ENCODE measurements at places on chromosomes 3 and 15.

DNA sequence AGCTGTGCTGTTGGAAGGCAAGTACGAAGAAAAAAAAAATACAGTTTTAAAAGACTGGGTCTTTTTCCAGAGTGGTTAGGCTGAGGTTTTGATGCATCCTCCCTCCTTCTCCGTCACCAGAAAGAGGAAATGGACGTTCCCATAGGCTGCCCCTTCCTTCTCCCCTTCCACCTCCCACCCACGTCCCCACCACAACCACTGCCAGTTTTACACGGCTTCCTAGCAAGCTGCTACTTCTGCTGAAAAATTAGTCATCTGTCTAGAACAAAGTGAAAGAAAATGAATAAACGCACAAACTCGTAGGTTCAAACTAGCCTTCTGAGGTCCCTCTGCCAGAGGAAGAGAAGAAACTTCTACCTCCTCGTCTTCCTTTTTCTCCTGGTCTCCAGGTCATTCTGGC, 71.6 kb upstream of the RPL35A start:
- no peak for DNase-seq

DNA sequence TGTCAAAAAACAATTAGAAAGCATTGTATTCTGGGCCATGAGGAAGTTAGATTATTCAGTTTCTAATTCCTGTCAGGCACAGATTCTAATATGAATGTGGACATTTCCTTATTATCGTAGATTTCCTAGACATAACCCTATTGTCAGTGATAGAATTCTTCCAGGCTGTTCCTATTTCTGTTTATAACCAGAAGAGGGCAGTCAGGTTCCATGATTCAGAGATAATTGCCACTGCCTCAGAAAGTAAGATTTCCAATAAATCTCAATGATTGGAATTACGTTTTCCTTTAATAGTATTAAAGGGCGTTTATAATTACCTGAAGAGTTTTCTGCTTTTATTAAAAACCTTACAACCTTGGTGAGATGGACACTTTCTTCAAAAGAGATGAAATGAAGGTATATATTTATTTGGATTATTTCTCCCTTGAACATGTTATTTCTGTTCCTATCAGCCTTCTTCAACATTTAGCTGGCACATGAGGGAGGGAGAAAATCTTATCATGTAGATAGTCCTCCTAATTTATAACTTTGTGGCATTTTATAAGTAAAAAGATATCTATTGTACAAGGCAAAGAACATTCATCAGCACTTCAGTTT, 439.2 kb downstream of the MCTP2 start:
- DNase-seq = no peak

DNA sequence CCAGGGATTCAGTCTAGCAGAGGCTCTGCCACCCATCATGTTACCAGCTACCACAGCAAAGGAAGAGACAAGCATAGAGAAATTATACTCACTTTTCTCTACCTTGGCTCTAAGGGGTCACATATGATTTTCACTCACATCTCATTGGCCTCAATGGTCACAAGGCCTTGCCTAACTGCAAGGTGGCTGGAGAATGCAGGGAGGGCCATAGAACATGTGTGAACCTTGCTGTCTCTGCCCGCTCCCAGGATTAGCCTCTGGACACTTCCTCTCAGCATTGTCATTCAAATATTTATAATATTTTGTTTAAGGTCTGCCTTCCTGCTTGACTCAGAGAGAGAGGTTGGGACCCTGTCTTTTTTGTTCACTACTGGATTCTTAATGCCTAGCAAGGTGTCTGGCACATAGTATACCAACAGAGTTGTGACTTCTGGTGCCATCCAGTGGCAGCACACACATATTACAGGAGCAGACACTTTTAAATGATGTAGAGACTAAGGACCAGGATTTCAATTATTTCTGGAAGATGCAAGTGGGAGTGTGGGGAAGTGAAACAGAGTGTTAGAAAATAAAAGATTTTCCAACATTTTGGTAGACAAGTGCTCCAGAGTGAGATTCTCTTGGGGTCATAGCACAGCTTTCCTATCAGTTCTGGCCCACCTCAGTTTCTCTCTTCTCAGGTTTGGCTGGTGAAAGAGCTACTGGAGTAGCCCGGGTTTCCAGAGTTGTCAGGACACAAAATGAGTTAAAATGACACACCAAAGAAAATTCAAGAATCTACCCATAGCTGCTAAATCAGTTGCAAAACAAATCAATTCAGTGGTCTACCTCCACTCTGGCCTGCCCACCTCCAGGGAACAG, 119.0 kb upstream of the RASGRP1 start:
- DNase-seq = peak; percentile 8

- DNase-seq = no peak
These were observed 152.7 kb downstream of the CD47 start for GRCh38 chr3:107938143-107938542.

GRCh38 chr3:32432711-32433530, 41.3 kb downstream of the CMTM7 start:
- no peak for DNase-seq

- DNase-seq = no peak
These were observed 26.9 kb downstream of the MKRN2OS start for GRCh38 chr3:12518261-12519028.

- DNase-seq = no peak
These were observed 31.7 kb downstream of the CADPS start for GRCh38 chr3:62843508-62843907.

GRCh38 chr3:53899750-53900149, 8.1 kb upstream of the SELENOK start:
- DNase-seq = no peak

DNA sequence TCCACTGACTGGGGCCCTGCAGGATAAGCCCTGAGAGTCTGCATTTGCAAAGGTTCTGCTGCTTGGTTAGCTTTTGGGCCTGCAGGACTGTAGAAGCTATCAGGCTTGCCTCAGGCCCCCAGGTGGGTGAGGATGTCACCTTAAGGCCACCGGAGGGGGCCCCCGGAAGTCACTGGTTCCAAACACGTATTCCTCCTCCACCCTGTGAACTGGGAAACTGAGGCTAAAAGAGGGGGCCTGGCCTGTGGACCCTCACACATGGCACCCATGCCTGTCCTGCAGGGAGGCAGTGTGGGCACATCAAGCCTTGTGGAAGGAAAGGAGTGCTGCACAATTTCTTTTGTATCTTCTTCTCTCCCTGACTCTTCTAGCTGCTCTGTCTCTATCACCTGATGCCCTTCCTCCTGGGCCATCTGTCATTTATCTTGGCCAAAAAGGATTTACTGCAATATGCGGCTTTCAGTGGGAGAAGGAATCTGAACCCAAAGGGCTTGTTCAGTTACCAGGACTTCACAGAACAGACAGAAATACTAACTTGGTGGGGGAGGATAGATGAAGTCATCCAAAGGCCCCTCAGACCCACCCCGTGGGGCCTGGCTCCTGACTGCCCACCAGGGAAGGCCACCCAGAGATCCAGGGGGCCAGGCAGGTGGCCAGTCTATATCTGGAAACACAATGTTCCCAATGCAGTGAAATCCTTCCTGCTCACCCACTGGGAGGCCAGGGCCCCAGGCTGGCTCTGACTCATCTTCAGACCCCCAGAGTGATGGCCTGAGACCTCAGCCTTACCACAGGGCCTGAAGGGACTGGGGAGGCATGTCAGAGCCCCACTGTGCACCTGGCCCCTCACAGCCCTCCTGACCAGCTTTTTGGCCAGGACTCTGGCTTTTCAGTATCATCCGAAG, 18.3 kb downstream of the UBAP1L start:
- no peak for DNase-seq

- DNase-seq = no peak
These were observed 361.3 kb downstream of the ULK4 start for GRCh38 chr3:41600616-41601015.

DNA sequence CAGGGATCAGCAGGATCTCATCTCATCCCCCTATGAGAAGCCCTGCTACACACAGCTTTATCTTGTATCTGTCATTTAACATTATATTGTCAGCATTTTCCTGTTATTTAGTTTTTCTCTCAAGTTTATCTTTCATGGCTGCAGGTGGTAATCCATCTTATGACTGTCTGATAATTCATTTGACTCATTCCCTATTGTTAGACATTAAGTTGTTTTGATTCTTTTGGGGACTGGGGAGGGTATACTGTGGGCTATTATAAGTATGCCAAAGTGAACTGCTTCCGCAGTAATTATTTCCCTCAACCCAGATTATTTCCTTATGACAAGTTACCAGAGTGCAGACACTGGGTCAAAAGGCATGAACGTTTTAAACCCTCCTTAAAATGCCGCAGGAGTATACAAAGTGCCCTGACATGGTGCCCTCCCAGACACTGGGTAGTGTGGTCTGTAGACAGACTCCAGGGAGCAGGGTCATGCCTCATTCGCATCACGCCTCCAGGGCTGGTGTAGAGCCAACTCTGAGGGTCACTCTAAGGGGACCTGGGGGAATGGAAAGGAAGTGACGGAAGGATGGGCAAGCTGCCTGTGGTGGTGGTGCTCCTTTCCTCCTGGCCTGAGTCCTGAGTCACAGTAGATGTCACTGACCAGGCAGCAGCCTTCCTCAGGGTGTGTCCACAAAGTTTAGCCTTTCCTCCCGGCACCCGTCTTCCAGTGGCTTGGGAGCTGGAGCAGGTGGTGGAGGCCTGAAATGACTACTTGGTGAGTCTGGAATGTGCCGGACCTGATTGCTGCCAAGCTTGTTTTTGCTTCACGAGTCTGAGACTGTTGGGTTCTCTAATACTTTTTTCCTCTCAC, 11.6 kb downstream of the GPR160 start:
- DNase-seq = no peak

GRCh38 chr15:33398555-33398954, 87.8 kb downstream of the RYR3 start:
- no peak for DNase-seq

DNA sequence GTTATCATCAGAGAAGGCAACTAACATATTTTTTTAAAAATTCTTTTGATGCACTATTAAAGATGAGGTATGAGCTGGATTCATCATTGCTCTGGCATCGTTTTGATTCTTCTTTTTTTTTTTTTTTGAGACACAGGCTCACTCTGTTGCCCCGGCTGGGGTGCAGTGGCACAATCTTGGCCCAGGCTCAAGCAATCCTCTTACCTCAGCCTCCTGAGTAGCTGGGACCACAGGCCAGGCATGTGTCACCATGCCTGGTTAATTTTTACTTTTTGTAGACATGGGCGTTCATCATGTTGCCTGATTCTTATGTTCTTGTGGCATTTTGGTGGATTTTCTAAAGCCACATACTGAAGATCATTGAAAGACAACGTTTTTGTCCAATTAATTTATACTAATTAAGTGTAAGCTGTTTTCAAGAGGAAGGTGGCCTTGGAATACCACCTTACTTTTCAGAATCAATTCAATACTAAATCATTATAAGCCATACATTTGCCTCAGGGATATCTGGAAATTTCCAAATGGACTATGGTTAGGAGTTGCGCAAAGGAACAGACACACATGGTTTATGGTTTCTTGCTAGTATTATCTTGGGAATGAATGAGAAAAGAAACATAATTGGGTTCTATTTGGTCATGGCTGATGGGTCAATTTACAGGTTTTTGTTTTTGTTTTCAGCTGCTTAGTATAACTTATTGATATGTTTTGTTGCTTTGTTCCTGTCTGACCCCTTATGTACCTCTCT, 22.8 kb downstream of the SLC28A2 start:
- DNase-seq = no peak

DNA sequence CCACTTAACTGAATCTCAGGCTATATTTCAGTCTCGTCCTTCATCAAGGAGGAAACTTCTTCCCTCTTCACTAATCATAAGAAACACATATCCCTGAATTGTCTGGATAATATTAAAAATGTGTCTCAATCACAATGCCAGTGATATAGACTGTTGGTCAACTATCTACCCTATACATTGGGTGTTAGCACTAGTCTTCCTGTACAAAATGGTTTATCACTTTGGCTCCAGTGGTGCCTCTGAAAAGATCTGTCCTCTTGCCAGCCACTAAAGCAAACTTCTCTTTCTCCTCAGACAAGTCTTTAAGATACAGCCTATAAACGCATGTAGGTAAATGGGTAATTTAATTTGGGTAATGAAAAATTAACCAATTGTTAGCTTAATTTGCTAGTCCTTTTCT, 156.6 kb downstream of the MECOM start:
- no peak for DNase-seq

- no peak for DNase-seq
These were observed 134.4 kb downstream of the TMCO5A start for GRCh38 chr15:38068626-38069391.

DNA sequence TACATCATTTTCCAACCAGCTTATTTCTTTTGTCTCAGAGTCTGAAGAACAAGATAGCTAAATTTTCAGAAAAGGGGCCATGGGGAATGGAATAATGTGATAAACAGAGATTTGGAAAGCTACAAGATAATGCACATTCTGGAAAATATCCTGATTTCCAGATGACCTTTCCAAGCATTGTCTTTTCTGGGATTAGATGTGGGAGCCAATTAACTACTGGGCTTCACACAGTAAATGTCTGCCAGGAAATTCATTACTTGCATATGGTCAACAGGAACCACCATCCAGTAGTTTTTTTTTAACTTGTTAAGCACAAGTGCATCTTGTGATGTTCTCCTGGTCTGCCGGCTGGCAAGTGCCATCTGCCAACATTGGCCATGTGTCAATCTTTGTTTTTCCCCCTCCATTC, 131.1 kb upstream of the BFSP2 start:
- no peak for DNase-seq

- no peak for DNase-seq
These were observed 38.2 kb downstream of the RASA2 start for GRCh38 chr3:141524988-141525387.

- no peak for DNase-seq
These were observed 512.7 kb downstream of the FOXP1 start for GRCh38 chr3:71070497-71071463.

- no peak for DNase-seq
These were observed 13.9 kb upstream of the SYNM start for GRCh38 chr15:99090938-99091337.

DNA sequence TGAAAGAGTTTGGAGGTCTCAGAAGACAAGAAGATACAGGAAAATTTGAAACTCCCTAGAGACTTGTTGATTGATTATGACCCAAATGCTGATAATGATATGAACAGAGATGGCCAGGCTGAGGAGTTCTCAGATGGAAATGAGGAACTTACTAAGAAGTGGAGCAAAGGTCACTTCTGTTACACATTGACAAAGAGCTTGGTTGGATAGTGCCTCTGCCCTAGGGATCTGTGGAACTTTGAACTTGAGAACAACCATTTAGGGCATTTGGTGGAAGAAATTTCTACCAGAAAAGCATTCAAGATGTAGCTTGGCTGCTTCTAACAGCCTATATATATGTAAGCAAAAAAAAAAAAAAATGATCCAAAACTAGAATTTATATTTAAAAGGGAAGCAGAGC, 48.9 kb upstream of the NAALADL2 start:
- no peak for DNase-seq

DNA sequence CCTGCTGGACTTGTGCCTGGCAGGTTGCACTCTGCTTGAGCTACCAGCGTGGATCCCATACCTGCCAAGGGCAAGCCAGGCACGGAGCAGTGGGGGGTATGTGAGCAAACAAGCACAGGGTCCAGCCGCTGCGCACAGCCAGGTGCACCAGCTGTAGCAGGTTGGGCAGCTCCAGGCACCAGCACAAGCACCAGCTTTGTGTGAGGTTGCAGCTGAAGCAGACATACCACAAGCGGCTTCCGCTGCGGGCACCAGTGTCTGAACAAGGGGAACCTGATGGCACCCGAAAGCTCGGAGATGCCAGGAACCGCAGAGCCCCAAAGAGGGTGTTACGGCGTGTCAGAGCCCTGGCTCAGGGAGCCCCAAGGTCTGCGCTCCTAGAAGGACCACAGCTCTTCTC, 472.7 kb upstream of the ARL6 start:
- no peak for DNase-seq

GRCh38 chr15:92681141-92681631, 25.6 kb upstream of the FAM174B start:
- no peak for DNase-seq
